ENCODE measurements at places on chromosomes 5 and 9. TPM values are rescaled to one million over a fixed set of nuclear protein-coding genes. Genes with fewer than 3 reads are reported as not detected.

- DNase-seq: peak; percentile 54
These were observed 246.1 kb upstream of the TUT7 start for GRCh38 chr9:86600291-86600690.

DNA sequence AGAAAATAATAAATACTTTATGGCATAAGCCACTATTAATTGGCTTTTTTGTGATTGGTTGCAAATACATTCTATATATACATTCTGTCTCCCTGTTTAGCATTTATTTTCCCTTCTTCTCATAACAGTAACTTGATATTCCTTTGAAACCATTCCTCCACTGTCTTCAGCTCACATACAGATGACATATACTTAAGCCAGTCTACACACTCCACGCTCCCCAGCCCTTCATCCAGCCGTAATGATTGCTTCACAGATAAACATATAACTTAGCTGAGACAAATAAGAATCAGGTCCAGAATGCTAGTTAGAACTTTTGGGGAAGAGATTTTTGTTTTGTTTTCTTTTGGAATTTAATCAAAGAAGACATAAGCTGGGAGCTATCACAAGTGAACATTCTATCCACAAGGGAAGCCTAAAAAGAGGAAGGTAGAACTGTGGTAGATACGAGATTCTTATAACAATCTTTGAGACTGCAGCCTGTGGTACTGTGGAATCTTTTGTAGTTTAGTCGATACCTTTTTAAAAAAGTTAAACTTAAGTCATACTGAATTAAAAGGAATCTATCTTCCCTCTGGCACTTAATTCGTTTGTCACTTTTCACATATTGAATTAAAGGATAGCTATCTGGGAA, 365.1 kb upstream of the PRR16 start:
- no peak for DNase-seq

The CSF2 gene
- not detected for polyA plus RNA-seq

GRCh38 chr5:139404484-139404840, 573 bp upstream of the SPATA24 start:
- DNase-seq: no peak

The PSD2 gene
- 0.16 TPM for polyA plus RNA-seq

GRCh38 chr9:33265211-33265865, 489 bp downstream of the CHMP5 start:
- DNase-seq: no peak

The PCDHB12 gene
- 2.4 TPM for polyA plus RNA-seq

DNA sequence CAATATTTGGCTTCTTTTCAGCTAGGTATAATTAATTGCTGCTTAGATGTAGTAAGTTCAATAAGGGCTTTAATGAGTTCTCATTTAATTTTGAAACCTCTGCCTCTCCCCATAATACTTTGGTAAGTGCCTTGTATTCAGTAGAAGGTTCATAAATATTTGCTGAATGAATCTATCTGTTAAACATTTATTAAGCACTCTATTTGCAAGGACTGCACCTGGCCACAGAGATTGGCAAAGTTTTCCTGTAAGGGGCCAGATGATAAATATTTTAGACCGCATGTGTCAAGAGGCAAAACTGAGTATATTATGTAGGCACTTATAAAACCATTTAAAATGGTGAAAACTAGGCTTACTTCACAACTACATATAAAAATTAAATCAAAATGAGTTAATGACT, 19.0 kb upstream of the GNA14 start:
- DNase-seq: no peak

GRCh38 chr5:127840809-127841208, 137.6 kb downstream of the CCDC192 start:
- DNase-seq: no peak

DNA sequence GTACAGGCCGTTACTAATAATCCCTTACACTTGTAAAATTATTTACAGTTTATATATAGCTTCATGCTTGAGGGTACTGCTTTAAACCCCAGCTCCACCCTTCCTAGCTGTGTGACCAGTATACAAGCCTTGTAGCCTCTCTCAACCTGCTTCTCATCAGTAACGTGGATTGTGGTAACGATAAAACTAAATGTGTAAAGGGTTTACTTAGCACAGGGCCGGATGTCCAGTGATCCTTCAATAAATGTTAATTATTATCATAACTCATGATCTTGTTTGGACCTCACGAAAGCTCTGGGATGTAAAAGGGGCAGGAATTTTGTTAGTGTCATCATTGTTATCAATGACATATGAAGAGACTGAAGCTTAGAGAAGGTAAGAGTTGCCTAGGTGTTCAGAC, 7.5 kb upstream of the ARSI start:
- DNase-seq: no peak

DNA sequence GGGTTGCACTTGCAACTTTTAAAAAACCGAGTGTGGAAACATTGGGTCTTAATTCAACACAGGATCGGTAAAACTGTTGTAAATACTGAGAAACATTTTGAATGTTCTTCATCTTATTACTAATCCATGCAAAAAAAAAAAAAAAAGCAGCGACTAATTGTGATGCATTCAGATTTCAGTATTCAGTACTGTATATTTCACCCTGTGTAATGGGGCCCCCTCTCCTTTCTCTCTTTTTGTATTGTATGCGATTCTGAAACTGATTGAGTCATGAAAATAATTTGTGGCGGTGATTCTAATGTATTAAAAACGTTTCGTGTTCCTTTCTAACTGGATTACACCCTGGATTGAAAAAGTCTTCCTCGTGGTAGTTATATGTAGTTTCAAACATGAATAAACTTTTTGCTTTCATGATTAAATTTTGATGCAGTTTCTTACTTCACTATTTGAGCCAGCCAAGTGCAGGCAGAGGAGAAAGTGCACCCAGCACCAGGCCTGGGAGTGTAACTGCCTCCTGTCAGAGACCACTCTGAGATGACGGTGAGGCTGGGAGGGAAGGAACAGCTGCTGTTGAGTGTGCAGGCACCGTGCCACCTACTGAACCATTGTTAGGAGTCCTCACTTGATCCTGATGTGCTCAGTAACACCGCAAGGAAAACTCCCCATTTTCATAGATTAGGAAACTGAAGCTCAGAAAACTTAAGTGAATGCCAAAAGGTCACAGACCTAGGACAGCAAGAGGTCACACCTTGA, 220.0 kb downstream of the PBX3 start:
- DNase-seq: peak; percentile 34

- no peak for DNase-seq
These were observed 18.0 kb upstream of the PRR16 start for GRCh38 chr5:120446068-120446492.

- DNase-seq: no peak
These were observed 68.4 kb downstream of the PDZD2 start for GRCh38 chr5:31707329-31707728.

The ENTPD8 gene
- polyA plus RNA-seq: 0.23 TPM

DNA sequence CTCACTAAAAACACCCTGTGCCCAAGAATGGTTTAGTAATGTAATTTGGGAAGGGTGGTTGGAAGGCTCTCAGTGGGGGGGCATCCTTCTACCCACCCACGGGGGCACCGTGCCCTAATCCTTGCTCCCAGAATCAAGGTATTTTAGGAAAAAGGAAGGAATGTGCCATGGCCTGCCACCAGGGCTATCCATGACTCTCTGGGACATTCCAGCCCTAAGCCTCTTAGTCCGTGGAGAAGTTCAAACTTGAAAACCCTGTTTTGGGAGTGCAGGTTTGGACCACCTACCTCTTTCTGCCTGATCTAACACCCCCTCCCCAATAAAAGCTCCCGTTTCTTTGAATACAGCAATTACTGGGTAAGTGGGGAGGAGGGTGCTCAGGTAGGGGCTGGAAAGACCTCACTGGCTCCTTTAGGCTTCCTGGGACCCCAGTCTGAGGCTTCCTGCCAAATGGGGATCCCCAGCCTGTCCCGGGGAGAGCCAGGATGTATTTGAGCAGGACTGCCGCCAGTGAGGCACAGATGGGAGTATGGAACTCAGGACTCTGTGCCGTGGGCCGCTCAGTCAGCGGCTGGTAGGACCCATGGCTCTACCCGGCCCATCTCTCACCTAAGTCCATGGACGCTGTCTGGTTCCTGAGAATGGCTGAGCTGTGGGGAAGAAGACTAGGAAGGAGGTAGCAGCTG, 3.6 kb upstream of the PITX1 start:
- DNase-seq: no peak

- DNase-seq: no peak
These were observed 27.0 kb upstream of the C7 start for GRCh38 chr5:40882291-40882690.

The PTGES gene
- polyA plus RNA-seq: 14.3 TPM

- DNase-seq: no peak
These were observed 222.8 kb downstream of the NR2F1-AS1 start for GRCh38 chr5:93358176-93358575.

DNA sequence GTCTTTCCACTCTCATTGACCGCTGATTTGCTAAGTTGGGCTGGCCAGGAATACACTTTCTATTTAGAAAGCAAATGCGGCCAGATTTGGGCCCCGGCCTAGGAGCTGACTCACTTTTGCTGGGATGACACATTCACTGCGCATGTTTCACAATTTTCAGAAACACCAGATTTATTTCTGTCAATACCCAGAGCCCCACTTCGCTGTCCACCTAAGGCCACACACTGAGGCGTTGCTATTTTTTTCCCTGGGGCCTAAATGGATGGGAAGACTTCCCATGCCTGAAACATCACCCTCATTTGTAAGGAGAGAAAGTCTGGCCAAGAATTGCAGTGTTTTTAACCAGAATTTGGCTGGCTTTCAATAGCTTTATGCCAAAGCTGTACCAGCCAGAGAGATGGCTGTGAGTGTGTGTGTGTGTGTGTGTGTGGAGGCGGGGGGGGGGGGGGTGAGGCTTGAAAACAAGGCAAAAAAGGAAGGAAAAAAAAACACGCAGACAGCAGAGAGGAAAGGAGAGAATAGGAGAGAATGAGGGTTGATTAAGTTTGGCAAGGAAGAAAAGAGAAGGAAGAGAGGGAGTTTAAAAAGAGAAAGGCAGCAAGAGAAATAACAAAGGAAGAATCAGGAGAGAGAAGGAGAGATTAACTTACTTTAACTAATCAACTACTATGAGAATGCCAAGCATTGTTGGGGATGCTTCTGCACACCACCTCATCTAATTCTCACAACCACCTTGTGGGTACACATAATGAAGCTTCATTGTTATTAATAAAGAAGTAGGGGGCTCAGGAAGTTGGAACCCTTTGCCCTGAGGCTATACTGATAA, 261.4 kb upstream of the KLF4 start:
- peak; percentile 97 for DNase-seq

The SLC6A19 gene
- not detected for polyA plus RNA-seq

Measured in muscle of back (tissue), 13 donors.